ENCODE measurements at places on chromosomes 6 and 20.

DNA sequence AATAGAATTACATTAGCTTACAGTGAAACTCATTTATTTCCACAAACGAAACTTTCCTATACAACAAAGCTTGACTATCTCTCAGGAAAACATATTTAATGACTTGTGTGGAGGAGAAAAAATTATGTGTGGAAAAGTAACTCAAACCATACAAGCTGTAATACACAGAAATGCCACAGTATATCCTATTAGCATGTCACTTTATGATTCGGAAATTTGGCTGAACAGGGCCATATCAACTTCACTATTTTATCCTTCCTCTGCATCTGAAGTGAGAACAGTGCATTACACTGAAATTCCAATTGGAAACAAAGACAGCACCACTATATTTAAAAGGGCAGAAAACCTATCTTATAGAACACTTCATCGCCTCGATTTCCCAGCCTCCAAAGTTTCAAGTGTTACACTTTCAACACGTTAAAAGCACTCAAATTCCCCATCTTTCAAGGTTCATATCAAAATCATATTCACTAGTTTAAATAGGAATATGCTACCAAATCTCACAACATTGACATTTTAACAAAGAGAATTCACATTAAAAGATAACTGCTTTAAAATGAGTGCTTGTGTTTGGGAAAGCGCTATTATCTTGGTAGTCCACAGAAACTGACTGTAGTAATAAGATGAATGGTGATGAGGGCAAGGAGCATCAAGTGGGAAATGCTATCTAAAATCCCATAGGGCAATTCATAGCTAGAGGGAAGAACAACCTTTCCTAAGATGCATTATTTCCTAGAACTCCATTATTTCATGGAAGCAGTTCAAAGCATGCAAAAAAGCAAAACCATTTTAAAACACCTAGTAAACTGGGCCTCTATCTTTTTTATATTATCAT lies 1.8 kb downstream of the REV3L start:
- DNase-seq: no peak

GRCh38 chr6:21103626-21104224 lies 489.8 kb upstream of the SOX4 start:
- DNase-seq: no peak

GRCh38 chr20:54133434-54134427 lies 40.1 kb downstream of the CYP24A1 start:
- DNase-seq: no peak

- no peak for DNase-seq
Observed at GRCh38 chr6:86913795-86914194, 23.5 kb upstream of the HTR1E start.

DNA sequence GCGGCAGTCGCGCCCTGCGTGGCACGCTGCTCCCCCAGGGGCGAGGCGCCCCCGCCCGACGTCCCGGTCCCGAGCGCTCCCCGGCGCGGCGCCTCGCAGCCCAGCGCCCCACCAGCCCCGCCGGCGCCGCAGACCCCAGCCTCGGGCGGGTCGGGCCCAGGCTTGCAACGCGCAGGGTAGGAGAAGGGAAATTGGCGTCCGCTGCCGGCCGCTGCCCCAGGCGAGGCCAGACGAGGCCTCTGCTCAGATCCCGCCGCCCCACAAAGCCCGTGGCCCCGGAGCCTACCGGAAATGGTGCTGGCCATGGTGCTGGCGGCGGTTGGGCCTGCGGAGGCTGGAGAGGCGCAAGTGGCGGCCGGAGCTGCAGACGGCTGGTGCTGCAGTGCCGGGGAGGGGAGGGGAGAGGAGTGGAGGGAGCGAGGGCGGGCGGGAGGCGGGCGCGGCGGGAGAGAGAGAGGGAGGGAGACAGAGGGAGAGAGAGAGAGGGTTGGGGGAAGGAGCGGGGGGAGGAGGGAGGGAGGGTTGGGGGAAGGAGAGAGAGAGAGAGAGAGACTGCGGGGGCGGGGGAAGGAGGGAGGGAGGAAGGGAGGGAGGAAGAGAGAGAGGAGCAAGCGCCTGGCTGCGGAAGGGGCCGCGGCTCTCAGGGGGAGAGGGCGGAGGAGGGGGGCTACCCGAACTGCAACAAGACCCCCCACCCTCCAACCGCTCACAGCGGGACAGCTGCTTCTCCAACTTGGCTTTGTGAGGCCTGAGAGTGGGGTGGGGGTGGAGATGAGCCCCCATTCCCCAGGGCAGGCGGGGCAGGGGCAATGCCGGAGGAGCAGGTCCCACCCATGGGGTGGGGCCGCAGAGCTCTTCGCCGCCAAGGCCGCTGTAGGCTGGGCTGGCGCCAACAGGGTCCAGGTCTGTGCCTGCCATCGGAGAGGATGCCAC lies at the start of gene STMN3:
STMN3 (minus strand) TSS at position 384 of the 933 bp plus-strand sequence; CDS start at position 305, 79 bp downstream.
- DNase-seq: peak; percentile 44

DNA sequence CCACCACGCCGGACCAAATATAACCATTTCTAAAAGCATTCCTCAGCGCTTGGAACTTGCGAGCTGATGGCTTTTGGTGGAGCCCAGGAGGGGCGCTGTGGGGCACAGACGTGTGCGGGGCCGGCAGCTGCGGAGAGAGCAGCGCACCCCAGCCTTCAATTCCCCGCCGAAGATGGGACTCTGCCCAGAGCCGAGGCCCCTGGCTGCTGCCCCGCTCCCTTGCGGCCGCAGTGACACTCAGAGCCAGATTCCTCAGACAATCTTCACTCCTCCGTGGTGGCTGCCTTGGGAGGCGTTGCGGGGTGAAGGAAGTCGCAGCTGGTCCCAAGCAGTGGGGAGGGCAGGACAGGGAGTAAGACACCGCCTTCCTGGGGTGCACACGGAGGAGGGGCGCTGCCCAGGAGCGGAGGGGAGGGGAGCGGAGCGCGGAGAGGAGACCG lies 87.7 kb downstream of the TMEM242 start:
- no peak for DNase-seq

- DNase-seq: no peak
Observed at GRCh38 chr20:51227744-51228143, 204.8 kb upstream of the KCNG1 start.

GRCh38 chr6:5936140-5936539 lies 70.6 kb downstream of the NRN1 start:
- no peak for DNase-seq

DNA sequence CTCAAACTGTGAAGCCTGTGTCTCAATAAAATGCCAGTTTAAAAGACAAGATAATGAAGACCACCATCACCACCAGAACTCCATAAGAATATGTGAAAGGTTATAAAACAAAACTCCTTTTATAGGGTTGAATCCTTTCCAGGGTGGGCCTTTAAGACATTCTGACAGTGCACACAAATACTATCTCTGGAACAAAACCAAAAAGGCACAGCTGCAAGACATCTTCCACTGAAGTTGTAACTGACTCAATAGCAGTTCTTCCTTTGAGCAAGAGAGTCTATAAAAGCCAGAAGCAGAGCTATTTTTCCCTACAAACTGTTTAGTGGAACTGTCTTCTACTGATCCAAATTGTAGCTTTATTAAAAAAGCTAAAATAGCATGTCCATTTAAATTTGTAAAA lies 81.6 kb downstream of the EPB41L2 start:
- no peak for DNase-seq

GRCh38 chr6:102149191-102149590 lies 755.7 kb downstream of the GRIK2 start:
- no peak for DNase-seq

DNA sequence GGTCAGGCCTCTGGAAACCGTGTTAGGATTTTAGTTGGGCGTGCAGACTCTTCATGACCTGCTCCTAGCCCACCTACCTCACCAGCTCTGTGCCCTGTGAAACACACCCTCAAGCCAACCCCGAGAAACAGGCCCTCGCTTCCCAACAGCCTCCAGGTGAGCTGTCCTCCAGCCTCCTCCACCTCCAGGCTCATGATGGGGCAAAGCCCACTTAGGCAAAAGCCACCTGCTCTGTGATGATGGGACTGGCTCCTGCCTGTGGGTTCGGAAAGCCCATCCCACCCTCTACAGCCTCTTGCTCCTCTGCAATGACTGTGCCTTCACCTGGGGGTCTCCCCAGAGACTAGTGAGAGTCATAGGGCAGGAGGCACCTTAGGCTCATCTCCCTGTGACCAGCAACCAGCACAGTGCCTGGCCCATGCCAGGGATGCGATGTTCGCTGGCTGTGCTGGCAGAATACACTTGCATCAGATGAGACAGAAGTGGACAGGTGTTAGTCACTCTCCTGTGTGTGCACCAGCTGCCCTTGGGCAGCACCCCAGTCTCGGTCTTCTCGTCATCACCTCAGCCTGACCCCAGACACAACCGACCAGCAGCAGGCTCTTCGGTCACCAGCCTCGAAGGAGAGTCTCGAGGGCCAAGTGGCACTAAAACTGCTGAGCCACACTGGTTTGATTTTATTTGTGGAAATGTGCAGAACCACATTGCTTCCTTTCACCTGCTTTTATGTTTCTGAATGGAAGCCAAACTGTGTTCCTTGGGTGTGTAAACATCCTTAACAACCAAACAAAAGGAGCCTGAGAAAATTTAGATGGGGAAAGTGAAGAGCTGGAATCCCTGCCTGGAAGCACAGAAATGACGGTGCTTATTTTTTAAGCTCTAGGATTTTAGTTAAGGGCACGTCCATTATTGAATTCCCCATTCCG lies 10.7 kb downstream of the PXDC1 start:
- no peak for DNase-seq

- no peak for DNase-seq
Observed at GRCh38 chr6:166587631-166588413, 1.3 kb upstream of the RAMACL start.

GRCh38 chr6:53227847-53228246 lies 79.2 kb upstream of the GCM1 start:
- no peak for DNase-seq

GRCh38 chr6:30891450-30891723 lies 7.1 kb downstream of the DDR1 start:
- no peak for DNase-seq

GRCh38 chr20:36205026-36205425 lies 31.3 kb upstream of the AAR2 start:
- no peak for DNase-seq

GRCh38 chr20:46933150-46933549 lies 38.5 kb downstream of the EYA2 start:
- peak; percentile 75 for DNase-seq

DNA sequence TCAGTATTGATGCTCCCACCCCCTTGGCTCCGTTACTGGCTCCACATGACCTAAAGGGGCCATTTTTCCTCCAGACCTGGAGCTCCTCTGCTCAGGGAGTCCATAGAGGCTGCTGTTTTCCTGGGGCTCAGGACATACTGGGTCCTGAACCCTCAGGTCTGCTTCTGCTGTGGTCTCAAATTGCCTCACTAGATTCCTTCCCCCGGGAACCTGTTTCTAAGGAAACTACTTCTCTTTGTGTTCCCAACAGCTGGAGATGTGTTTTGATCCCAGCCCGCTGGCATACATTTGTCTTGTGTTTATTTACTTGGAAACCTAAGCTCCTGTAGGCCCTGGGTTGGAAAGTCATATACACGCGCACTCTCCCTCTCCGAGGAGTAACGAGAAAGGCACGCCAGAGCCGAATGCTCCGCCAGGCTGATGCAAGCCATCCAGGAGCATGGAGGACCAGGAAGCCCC lies 222.8 kb downstream of the UST start:
- DNase-seq: no peak

- no peak for DNase-seq
Observed at GRCh38 chr6:153947808-153948447, 91.1 kb upstream of the OPRM1 start.

DNA sequence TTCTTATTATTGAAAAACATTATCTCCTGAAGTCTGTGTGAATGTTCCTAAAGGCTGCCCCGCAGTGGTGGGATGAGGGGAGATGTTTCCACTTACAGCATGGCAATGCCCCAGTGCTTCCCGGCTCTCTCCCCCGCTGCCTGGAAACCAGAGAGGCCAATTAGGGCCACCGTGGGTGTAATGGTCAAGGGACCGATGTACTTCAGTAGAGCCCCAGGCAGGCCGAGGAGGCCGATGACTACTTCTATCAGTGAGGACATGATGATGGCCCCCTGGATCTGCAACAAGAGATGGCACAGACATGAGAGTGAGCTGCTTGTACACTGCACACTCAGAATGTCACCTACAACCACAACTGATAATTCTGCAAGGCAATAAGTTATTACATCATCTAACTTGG lies 117.8 kb downstream of the SLC23A2 start:
- DNase-seq: no peak

DNA sequence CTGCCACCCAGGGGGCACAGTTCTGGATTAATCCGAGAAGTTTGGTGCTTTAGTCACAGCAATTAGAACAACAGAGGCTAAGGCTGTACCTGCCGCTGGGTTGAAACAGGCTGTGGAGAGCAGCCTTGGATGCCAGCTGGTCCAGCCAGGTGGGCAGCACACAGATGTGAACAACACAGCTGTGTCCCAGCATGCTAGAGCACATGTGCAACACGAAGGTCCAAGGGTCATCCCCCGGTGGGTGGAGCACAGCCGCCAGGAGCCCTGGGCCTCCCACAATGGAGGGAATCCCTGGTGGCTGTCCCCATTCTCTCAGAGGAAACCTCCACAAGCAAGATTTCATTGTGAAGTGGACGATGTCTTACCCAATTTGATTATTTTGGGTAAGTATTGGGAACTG lies 99.2 kb upstream of the SYNDIG1 start:
- DNase-seq: no peak

GRCh38 chr6:10411971-10412460 lies 2.9 kb downstream of the TFAP2A start:
- DNase-seq: peak; percentile 37

GRCh38 chr6:132167929-132168892 lies 217.0 kb upstream of the CCN2 start:
- no peak for DNase-seq

- peak; percentile 68 for DNase-seq
Observed at GRCh38 chr6:158284007-158284875, 28.0 kb upstream of the TULP4 start.

DNA sequence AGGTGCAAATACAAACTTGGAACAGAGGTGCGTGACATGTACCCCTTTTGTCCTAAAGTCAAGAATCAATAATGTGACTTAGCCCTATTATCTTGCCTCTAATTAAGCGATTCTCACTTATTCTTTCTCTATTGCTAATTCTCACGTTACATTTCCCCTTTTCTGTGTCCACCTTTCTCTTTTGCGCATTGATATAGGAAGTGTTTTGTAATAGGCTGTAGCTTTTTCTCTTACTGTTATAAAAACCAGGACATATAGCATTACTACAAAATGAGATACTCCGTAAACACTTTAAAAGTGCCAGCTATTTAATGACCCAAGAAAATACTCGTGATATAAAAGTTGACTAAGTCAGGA lies 669 bp upstream of the TMEM30A start:
- DNase-seq: peak; percentile 36

Measured in NCI-H524 treated with DMSO at 0.1 percent for 48 hours (cell line).